Bone marrow (tissue), 2 donors: ENCODE measurements at places on chromosomes 3 and 15.

- no peak for DNase-seq
These were observed 99.2 kb downstream of the TPRA1 start for GRCh38 chr3:127491323-127491722.

DNA sequence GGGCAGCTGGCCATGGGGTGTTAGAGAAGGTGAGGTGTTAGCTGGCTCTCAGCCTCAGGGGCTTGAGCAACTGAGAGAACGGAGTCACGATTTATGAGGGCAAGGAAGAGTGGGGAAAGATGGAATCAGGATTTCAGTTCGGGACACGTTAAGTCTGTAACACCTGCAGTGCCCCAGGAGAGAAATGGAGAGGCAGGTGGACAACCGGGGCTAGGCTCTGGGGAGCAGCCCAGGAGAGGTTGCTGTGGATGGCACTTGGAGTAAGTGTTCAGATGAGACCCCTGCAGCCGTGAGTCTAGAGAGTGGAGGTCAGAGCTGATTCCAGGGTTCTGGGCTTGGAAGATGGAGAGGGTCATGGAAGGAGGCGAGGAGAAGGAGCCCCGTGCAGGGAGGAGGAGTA is 237.9 kb downstream of the OCA2 start:
- no peak for DNase-seq

- DNase-seq: no peak
These were observed 16.0 kb upstream of the PTX3 start for GRCh38 chr3:157420606-157421130.

GRCh38 chr15:49898575-49899283 is 220.3 kb downstream of the ATP8B4 start:
- DNase-seq: no peak

DNA sequence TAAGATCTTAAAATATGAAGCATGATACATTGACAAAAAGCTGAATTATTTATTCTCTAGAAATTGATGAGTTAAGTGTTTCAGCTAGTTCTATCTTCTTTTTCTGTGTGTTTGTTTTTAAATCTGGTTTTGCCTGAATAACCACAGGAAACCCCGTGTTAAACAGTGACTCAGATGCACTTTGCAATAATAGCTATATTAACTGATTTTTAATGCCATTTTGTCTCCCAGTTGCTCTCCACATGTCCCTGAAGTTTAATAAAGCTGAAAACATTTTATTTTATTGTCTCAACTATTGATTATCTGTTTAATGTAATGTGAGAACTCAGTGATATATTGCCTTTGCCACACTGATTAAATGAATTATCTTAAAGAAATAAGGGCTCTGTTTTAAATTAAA is 42.8 kb upstream of the ROBO1 start:
- no peak for DNase-seq

GRCh38 chr3:122183521-122183892 is at the start of gene CASR:
Gene CASR (plus strand): TSS chr3:122183668. CDS start chr3:122254190, 70,522 bp downstream.
- no peak for DNase-seq

- DNase-seq: no peak
These were observed 7.0 kb upstream of the LPCAT4 start for GRCh38 chr15:34373951-34374350.

DNA sequence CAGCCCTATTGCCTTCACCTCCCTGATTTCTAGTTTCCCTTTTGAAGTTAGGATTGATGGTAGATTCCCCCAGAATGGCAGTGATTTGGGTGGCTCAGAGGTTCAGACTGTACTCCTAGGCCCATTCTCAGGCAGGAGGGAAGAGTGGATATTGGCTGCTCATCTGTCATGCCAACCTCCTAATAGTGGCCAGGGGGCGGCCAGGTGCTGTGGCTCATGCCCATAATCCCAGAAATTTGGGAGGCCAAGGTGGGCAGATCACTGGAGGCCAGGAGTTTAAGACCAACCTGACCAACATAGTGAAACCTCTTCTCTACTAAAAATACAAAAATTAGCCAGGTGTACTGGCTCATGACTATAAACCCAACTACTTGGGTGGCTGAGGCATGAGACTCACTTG is 11.3 kb downstream of the RRP9 start:
- DNase-seq: no peak

GRCh38 chr3:155416500-155417118 is 123.1 kb upstream of the STRIT1 start:
- no peak for DNase-seq

DNA sequence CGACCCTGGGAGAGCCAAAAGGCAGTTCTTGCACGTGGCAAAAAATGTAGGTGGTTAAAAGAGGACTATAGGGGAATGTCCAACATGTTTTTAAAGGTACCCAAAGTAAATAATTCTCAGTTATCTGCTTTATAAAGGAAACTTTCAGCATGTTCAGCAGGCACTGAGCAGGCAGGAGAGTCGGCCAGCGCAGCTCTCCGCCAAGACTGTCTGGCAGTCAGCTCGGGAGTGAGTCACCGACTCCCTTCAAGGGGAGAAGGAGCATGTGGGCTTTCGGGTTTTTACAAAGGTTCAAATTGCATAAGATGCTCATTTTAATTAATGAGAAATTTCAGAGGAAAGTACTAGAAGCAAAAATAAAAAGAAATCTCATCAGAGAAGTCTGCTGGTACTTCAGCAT is 7.0 kb downstream of the GABRA5 start:
- DNase-seq: no peak

DNA sequence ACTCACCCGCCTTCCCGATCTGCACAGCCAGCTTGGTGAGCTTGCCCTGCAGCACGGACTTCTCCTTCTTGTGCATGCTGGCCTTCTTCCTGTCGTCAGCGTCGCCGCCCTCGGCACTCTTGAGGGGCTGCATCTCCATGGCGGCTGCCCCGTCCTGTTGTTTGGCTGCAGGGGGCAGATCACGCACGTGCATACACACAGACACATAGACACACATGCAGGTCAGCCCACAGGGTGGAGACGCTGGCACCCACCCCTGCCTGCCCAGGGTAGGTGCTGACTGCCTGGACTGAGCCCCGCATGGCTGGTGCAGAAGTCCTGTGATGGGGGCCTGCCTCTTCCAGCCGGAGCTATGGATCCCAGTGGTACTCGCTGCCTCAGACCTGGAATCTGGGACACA is 57.3 kb upstream of the SEC13 start:
- no peak for DNase-seq
